Hematopoietic multipotent progenitor cell treated with erythropoietin and hydrocortisone succinate and interleukin-3 and kit ligand, for 4 days (in vitro differentiated cells): ENCODE measurements at places on chromosomes 12 and 14.

GRCh38 chr14:34580381-34580780 lies 40.9 kb upstream of the EAPP start:
- DNase-seq: no peak

GRCh38 chr12:104638851-104639240 lies 182.1 kb downstream of the CHST11 start:
- no peak for DNase-seq

DNA sequence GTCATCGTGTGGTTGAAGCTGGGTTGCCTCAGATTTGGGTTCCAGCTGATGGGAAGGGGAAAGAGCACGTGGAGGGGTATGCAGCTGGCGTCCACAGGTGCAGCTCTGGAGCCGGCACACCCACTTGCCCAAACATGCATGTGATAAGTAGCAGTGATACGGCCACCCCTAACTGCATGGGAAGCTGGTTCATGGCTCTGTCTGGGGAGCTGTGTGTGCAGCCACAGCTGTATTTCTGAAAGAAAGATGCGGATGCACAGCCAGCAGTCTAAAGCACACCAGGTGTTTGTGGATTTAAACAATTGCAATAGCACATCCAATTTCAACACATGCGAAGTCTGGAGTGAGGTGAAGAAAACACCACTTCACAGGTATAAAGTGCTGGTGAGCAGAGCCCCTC lies 181.4 kb downstream of the EFCAB11 start:
- DNase-seq: peak; percentile 13

- no peak for DNase-seq
Measured at GRCh38 chr14:35607380-35607779, 73.4 kb downstream of the INSM2 start.

- DNase-seq: peak; percentile 9
Measured at GRCh38 chr12:52531566-52532300, 11.5 kb upstream of the KRT5 start.

DNA sequence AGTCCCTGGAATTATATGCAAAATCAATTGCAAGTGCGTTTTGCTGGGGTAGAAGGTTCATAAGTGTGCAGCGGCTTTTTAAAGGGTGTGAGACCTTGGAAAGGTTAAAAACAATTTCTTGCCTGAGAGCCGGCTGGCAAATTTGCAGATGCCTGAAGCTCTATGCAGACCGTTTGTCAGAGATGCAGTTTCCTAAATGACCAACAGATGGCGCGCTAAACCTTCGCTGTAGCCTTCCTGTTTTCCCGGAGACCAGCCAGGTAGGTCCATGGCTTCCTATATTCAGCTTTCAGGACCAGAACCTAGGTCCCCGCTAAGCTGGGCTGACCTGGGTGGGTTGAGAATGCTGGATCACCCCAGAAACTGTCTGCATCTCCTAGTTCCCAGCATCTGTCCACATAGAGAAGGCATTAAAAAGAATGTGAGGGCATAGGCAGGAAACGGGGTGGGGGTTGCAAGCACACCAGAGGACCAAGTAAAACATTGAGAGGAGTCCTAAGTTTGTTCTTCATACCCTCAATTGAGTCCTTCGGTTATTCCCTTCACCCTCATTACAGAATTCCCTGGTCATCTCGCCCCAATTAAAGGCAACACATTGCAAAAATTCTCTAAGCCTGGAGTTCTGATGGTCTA lies 5.7 kb upstream of the NOS1 start:
- peak; percentile 79 for DNase-seq

DNA sequence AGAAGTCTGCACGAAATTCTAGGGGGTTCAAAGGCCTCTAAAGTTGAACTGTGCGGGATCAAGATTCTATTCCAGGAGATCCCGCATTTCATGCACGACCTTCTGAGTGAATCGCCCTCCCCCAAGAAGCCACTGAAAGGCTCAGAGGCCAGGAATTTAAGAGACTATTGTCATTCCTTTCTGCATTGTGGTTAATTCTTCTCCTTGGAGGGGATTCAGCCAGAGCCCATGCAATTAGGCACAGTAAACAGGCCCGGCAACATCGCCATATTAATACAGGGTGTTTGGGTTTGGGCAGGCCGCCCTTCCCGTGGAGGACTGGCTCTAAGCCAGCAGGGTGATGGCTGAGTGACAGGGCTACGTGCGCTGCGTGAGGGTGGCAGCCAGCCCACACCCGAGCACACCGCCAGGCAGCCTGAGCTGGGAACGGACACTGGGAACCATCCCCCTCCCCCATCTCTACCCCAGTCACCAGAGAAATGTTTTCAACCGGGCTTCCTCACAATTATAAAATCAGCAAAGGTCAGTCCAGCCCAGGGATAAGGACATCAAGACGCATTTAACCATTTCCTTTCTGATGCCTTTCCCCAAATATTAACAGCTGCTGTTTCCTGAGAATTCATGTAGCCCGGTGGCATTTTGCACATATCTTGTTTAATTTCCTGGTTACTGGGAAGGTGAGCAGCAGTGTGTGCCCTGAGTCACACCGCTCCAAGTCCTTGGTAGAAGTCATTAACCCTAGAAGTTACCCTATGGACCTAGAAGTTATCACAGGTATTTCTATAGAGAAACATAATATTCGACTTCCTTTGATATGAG lies 12.5 kb downstream of the EGLN3 start:
- peak; percentile 83 for DNase-seq

GRCh38 chr14:96515731-96516130 lies 13.5 kb downstream of the PAPOLA start:
- DNase-seq: no peak

GRCh38 chr12:1796515-1797010 lies 23.8 kb upstream of the LRTM2 start:
- DNase-seq: peak; percentile 81

DNA sequence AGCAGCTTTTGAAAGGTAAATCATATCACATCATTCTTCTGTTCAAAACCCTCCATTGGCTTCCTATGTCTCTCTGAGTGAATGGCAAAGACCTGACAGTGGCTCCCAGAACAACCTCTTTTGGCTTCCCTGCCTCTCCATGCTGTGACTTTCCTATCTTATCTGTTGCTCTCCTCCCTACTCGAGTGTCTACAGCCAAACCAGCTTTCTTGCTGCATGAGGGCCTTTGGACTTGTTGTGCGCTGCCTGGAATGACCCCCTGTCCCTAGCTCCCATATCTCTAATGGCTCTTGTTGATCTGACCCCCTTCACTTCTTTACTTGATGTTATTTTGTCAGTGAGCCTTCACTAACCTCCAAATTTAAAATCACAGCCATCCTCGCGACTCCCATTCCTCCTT lies 2.5 kb downstream of the SYNE2 start:
- DNase-seq: no peak

GRCh38 chr14:35338731-35339405 lies 46.7 kb downstream of the PSMA6 start:
- no peak for DNase-seq

GRCh38 chr12:45050751-45051571 lies at the start of gene DBX2:
Gene DBX2 (minus strand): TSS chr12:45051099. CDS start chr12:45050927, 172 bp downstream.
- peak; percentile 22 for DNase-seq

DNA sequence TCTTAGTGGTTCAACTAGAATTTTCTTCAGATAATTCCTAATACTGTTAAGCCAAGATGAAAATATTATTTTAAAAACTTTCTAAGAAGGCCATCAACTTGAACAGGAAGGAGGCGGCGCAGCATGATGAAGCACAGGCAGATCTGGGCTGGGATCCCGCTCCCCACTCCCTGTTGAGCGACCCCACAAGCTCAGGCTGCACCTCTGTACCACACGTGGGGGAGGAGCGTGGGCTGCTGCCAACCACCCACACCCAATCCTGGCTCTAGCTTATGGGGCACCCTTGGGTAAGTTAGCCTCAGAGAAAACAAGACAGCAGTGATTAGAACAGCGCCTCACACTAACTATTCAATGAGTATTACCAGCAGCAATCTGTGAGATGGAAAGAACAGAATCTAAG lies 6.0 kb downstream of the MTERF2 start:
- DNase-seq: no peak

DNA sequence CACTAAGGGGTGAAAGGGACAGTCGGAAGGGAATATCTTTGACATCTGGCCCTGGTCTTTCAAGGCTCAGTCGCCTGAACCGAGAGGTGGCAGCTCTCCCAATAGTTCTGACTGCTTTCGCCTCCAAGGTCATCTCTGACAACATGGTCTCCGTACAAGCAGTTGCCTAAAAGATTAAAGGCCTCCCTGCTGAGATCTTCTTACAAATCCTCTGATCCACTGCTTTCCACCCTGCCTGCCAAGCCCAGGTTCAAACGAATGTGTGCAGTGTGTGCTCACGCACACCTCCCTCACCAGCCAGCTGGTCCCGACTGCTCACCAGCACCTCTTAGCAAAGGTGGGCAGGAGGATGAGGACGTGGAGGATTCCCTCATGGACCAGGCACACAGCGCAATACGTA lies 10.4 kb downstream of the B4GALNT3 start:
- DNase-seq: no peak

- DNase-seq: no peak
Measured at GRCh38 chr14:99258341-99258861, 13.6 kb downstream of the BCL11B start.

DNA sequence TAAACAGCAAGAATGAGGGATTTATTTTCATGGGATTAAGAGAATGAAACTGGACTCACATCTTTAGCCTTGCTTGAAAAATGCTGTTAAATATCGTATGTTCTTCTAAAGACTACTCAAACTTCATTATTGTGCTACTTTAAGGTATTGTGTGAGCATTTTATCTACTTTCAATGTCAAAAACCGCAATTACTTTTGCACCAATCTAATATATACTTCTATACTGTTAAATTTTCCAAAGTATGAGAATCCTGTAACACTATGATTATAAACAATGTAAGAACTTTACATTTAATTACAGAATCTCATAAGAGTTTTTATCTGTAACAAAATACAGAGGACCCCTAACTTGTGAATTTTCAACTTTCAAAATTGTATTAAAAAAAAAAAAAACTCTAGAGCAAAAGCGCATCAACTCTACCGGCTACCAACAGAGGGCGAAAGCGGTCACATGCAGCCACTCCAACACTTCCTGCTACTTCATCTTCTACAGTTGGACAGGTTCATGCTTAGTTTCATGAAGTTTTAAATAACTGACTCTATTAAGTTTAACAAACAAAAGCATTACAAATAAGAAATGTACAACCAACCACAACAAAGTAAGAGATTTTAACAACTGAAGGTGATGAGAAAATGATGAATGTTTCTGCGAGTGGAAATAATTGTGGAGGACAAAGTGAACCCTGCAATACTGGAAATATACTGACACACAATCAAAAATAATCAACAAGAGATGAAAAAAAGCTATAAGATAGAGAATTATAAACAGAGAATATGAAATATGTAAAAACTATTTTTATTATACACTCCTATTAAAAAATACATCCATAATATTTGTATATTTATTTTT lies 210.9 kb downstream of the MED13L start:
- DNase-seq: peak; percentile 81

GRCh38 chr14:103510724-103511693 lies 11.6 kb downstream of the CKB start:
- no peak for DNase-seq

DNA sequence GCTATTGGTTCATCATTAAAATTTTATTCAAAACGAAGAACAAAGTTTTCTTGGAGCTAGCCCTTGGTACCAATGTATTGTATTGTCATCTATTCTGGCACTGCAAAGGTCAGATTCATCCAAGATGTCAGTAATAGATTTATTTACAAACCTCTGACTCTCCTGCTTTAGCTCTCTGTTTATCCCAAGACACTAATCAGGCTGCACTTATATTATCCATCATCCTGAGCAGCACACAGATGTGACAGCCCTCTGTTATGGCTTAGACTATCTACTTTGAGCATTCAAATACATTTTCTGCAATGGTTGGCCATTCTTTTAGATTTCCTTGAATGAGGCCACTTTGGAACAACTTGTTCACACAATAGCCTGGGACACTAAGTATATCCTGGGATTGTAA lies 5.0 kb upstream of the PTPRR start:
- no peak for DNase-seq

DNA sequence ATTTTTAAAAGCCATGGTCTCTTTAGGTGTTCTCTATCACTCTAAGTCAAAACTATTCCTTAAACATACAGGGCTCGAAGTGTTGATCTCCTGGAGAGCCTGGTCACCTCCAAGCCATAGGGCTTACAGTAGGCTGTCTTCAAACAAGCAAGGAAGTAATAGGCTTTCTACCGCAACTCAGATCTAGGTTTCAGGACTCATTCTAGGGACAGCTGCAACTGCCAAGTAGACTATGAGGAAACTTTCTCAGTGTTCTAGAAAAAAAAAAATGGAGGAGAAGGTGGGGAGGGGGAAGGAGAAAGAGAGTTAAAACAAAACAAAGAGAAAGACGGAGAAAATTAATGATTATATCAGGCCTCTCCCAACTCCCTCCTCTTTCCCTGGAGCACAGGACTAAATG lies 106.9 kb upstream of the ETV6 start:
- DNase-seq: peak; percentile 16

DNA sequence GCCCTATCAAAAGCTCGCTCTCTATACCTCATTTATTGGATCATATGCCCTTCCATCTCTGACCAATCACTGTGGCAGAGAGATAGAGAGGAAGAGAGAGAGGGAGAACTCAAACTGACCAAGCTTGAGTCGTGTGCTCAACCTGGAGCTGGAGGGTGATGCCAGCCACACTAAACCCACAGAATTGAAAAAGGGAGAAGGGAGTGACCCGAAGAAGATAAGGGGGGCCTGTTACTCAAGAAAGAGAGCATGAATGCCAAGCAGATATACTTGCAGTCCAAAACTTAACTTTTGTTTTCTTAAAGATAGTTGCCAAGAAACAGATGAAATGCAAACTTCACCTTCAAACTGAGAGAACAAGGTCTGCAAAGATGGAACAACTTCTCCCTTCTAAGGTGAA lies 112.7 kb downstream of the BTG1 start:
- DNase-seq: peak; percentile 17

- no peak for DNase-seq
Measured at GRCh38 chr12:120851444-120851843, 52.7 kb downstream of the SPPL3 start.

DNA sequence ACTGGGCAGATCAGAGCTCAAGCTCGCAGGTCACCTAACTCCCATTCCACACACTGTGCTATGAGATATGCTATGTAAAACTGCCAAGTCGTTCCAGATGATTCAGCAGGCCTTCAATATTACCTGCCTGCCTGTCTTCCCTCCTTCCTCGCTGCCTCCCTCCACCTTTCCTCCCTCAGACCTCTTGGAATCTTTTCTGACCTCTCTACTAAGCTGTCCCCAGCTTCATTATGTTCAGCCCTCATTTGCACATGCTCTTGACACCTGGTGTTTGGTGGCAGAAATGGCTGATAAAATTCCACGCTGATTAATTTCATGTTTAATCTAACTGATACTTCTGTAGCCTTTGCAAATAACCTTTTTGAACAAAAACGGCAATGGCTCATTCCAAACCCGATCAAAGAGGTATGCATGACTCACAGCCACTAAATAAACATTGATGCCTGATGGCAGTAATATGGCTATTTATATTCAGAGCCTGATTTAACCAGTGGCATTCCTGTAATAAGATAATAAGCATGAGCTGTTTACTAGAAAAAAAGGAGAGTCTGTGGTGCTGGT lies 130.8 kb upstream of the EGLN3 start:
- DNase-seq: no peak
